ENCODE measurements at places on chromosomes 3 and 15.

GRCh38 chr3:32954506-32954905 is 3.1 kb downstream of the CCR4 start:
- no peak for DNase-seq

DNA sequence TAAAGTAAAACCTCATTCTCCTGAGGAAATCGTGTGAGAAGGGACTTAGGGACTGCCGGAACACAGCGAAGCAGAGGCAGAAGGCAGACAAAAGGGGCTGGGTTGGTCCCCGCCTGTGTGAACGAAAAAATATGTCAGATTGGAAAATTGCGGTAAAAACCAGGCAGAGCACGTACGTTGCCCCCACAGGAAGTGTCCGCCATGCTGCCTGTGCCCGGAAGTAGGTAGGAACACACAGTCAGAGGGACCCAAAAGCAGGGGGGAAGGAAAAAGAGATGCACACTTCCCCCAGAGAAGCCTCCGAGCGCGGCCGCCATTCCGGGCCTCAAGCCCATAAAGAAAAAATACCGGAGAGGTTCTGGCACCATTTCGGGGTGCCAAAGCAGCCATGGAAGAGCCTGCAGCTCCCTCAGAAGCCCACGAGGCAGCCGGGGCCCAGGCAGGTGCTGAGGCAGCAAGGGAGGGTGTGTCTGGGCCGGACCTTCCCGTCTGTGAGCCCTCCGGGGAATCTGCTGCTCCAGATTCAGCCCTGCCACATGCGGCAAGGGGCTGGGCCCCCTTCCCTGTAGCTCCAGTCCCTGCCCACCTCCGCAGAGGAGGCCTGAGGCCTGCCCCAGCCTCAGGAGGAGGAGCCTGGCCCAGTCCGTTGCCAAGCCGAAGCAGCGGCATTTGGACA is at the start of gene MKRN3:
Gene MKRN3, plus strand, starts transcription at position 280 of the 676 bp plus-strand sequence. Its CDS starts 109 bp downstream, at position 389.
- DNase-seq, result no peak

GRCh38 chr15:77810130-77810571 is 177.4 kb upstream of the LINGO1 start:
- no peak for DNase-seq

- DNase-seq, result peak; percentile 16
Measured at GRCh38 chr3:129461461-129462146, 21.6 kb downstream of the IFT122 start.

GRCh38 chr3:60294181-60294580 is 957.1 kb downstream of the FHIT start:
- no peak for DNase-seq

GRCh38 chr3:185411133-185411532 is 48.2 kb downstream of the MAP3K13 start:
- DNase-seq, result no peak

- DNase-seq, result no peak
Measured at GRCh38 chr15:69535101-69535638, 82.6 kb downstream of the RPLP1 start.

GRCh38 chr3:10981031-10981430 is 11.5 kb upstream of the SLC6A1 start:
- no peak for DNase-seq

GRCh38 chr3:15804553-15805095 is 6.8 kb upstream of the ANKRD28 start:
- peak; percentile 14 for DNase-seq

GRCh38 chr3:194089357-194090177 is 46.4 kb upstream of the HES1 start:
- DNase-seq, result peak; percentile 40

GRCh38 chr3:37891227-37891626 is 29.5 kb downstream of the CTDSPL start:
- DNase-seq, result no peak

DNA sequence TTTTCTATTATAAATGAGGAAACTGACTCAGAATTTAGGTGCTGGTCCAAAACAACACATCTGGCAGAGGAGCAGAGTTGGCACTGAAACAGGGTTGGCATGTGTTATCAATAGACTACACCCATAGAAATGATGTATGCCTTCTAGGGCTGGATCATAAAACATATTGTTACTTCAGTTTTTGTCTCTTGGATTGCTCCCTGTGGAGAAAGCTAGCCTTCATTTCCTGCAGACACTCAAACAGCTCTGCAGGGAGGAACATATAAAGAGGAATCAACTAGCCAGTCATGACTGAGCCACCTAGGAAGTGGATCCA is 507 bp upstream of the MRPL3 start:
- DNase-seq, result no peak

- peak; percentile 91 for DNase-seq
Measured at GRCh38 chr3:157159762-157160657, at the start of gene CCNL1. CCNL1 (minus strand) TSS chr3:157160147; CDS start chr3:157160094, 53 bp downstream.

DNA sequence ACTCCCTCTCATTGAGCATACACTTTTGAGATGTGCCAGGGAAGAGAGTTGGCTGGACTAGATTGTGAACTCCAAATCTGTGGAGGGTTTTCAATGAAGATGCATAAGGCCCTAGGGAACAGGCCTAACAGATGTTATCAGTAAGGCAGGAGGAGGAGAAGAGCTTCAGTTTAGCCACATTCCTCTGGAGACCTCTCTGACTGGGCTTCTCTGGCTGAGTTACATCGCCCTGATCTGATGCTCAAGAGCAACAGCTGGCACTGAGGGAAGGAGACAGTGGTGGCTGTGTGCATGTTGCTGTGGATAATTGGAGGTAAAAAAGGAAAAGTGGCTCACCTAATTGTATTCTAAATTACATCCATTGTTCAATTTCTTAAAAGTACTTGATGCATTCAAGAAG is 206.4 kb upstream of the CFAP20DC start:
- DNase-seq, result no peak

DNA sequence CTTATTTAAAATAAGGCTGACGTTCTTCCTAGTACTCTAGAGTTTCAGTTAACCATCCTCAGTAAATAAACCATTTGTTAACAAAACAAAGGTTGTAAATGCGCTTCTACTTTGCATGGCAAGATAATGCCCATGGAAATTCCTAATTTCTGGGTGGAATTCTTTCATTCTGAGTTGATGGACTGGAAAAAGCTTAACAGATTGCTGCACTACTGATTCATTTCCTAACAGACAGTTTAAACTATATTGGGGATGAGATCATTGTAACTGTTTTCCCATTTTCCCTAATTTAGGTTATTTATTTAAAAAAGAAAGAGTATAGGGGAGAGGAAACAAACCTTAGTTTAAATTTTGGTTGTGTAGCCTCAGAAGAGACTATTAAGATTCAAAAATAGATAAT is 342.2 kb downstream of the NLGN1 start:
- no peak for DNase-seq

GRCh38 chr3:55174747-55175146 is 246.9 kb upstream of the LRTM1 start:
- no peak for DNase-seq

DNA sequence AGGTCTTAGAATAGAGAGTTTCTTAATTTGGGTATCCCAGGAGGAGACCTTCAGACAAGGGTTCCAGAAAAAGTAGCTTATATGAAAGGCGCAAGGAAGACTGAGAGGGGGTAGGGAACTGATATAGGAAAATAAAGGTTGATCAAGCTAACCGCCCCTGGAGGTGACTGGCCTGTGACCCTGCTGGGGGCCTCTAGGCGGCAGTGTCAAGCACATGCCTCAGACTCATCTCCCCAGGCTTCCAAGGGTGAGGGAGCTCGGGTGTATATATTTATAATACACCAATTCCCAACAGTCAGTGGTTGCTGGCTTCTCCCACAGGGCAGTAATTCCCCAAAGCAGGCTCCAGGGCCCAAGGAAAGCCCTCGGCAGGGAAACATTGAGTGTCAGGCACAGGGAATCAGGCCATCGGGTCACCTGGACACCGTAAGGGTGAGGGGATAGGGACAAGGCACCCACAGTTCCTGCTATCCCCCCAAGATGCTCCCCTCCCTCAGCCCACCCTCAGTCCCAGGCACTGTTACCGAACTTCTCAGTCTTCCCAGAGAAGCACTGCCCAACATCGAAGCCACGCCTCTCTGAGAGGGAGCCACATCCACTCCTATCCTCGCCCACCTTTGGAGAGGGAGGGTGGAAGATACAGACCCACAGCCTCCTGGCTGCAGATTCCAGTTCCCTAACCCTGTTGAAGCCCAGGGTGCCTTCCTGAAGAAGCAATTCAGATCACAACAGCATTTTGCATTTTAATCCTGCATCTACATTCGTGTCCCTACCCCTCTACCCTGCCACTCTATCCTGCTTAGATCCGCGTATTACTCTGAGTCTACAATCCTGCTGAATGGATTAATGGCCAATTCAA is 19.5 kb upstream of the CAV3 start:
- DNase-seq, result peak; percentile 42

GRCh38 chr3:12911881-12912415 is 70.6 kb upstream of the RPL32 start:
- DNase-seq, result no peak

DNA sequence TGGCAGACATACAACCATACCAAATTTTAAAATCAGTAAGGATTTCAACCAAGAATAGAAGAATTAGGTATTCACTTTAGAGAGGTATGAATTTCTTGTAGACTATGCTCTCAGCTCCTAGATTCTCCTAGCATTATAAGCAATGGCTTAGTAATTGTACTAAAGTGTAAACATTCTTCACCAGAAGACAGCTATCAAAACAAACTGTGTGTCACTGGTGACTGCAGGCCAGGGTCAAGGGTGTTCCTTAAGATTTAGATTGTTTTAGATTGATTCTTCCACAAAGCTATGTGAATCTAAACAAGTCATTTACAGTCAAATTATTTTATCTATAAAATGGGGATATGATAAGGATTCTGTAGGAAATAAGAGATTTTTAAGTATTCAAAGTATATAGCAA is 23.1 kb upstream of the GP5 start:
- no peak for DNase-seq

DNA sequence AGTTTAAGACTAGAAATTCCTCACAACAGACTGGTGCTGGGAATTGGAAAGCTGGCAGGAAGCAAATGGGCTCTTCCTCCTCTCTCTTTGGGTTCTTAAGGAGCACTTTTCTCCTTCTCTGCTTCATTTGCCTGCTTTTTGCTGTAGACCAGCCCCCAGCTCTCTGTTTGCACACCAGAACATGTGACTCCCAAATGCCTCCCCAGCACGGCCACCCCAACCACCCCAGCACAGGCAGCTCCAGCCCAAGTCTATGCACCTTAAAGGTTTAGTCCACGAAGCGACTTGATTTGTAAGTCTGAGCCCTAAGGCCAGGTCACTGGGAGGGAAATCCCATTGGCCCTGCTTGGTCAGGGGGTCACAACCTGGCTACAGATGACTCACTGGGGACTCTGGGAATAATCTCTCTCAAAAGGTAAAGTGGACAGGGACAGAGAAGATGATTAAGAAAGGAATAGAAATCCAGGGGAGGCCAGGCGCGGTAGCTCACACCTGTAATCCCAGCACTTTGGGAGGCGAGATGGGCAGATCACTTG is 377.8 kb upstream of the PROK2 start:
- no peak for DNase-seq

GRCh38 chr3:171553086-171553485 is 92.9 kb upstream of the TNIK start:
- no peak for DNase-seq

DNA sequence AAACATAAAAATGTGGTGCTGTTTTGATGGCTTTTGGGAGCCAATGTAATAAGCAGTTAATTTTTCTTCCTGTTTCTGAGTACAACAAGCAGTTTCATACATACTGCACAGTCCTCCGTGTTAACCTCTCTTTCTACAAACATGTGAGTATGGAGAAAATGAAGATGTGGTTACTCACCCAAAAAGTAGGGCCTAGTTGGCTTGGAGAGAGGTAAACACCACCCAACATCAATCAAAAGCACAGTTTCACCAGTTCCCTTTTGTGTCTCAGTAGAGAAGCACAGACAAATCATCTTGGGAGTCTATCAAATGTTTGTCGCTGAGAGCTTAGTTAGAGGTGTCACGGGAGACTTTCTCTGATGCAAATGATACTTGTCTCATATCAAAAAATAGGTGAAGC is 320.2 kb downstream of the UNC13C start:
- DNase-seq, result no peak

DNA sequence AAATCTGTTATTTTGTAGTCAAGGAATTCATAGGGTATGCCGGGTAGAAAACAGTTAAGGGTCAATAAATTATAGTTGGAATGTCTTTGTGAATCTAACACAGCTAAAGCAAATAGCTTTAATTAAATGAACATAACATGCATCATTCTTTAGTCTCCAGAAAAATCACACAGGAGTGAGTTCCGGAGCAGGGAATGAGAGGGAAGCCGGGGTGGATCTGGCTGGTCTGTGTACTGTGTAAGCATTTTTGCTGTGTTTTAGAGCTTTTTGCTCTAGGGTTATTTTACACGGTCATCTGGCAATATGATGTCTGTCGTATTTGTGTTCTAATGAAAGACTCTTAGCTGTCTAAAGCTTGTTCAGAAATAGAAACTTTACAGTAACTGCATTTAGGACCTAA is 57.5 kb downstream of the MED12L start:
- no peak for DNase-seq

- no peak for DNase-seq
Measured at GRCh38 chr15:101114610-101115009, 137.2 kb downstream of the CHSY1 start.

DNA sequence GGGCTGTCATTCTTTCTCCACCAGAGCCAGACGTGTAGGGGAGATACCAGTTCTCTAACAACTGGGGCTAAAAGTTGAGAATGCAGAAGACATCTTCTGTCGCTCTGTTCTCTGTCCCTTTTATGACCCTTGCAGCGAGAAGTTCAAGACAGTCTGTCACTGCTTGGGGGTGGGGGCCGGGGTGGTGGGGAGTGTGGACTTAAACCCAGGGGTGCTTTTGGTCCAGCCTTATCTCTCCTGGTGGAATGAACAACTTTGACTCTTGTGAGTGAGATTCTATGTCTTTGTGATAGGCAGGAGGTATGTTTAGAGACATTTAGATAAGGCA is 767 bp upstream of the APOD start:
- DNase-seq, result no peak

DNA sequence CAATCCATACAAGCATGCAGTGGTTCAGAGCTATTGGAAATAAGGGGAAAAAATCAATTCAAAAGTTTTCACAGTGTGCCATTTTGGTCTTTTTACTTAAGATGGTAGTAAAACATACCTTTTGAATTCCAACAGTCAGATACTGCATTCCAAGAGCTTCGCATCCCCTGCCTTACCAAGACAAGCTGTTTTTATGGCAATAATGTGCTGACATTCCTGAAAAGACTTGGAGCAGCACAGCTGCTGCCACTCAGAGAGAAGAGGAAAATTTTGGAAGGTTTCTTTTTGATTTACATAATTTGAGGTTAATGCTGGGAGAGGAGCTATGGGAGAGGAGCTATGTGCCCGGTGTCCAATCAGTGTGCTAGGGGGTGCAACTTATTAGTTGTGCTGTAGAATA is 148.3 kb downstream of the FEZF2 start:
- DNase-seq, result no peak
